ENCODE measurements at places on chromosomes 2 and 18.

DNA sequence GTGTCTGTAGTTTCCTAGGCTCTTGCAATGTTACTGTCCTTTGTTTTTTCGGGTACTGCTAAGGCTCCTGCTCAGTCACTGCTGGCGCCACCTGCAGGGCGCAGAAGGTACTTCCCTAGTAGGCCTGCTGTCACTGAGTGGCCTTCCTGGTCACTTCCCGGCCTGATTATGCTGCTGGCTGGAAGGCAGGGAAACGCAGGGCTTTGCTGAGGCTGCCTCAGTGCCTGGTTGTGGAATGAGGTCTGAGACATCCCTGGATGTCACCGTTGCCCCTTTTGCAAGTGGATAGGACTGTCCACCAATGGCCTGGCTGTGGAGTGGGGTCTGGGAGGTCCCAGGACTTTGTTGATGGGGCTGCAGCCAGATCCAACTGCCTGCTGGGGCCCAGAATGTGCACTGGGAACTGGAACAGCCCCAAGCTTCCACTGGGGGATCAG, 13.1 kb downstream of the DAW1 start:
- no peak for DNase-seq

GRCh38 chr2:234873828-234874173, 78.0 kb upstream of the SH3BP4 start:
- DNase-seq = no peak

DNA sequence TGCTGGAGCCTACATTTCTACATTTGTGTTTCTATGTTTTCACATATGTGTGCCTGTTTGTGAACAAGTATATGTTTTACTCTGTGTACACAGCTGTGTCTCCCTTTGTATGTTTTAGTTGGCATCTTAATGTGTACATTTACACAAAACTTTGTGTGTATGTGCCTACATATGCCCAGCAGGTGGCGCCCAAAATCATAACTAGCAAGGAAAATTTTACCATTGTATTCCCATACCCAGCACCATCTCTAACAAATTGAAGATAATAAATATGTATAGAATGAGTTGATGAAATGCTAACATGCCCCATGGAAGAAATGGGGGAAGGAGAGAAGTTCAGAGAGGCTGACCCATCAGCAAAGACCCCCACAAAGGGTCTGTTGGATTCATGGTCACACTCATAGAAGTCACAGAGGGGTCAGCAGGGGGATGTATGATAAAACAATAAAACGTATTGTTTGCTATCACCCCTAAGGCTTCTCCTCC, 48.1 kb downstream of the PKDCC start:
- no peak for DNase-seq

GRCh38 chr18:63405986-63406385, 16.3 kb downstream of the VPS4B start:
- no peak for DNase-seq

DNA sequence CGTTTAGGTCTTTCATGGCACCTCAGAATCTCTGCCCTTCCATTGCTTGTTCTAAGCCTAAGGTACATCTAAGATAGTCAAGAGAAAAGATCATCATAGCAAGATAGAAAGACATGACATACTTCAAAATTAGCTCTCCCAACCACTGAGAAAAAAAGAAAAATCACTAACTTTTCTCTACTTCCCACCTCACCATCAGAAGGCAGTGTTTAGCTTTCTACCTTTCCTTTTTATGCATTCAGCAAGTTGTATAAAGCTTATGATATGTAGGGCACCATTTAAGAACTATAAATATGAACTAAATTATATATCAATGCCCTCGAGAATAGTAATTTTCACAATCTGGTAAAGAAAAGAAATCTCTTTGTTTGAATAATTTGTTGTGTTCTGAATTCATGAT, 331.8 kb upstream of the VWC2L start:
- DNase-seq = no peak

DNA sequence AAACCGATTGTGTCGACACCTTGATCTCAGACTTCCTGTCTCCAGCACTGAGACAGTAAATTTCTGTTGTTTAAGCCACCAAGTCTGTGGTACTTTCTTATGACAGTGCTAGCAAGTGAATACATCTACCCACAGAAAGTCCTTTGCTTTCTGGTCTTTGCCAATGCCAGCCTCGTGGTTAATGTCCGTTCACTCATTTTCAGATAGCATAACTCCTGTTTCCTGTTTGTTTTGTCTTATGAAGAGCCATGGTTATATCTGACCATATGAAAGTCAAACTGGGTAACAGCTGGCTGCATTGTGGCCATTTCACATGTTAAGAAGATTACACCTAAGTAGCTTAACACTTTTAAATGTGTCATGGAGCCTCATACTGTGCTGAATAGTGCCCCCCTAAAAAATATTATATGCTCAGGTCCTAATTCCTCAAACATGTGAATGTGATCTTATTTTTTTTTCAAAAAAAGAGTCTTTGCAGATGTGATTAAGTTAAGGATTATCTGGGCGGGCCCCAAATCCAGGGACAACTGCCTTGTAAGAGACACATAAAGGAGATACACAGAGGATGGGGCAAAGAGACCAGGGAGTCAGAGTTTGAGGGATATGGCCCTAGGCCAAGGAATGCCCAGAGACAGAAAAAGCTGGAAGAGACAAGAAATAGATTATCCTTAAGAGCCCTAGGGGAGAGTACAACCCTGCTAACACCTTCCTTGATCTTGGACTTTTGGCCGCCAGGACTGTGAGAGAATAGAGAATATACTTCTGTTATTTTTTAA, 118.0 kb downstream of the KCNE4 start:
- DNase-seq = no peak

- no peak for DNase-seq
These were observed 45.1 kb upstream of the FOSL2 start for GRCh38 chr2:28347596-28347995.
